ENCODE measurements at places on chromosomes 3 and 15.

GRCh38 chr3:61983479-61983878, 389.9 kb downstream of the FEZF2 start:
- no peak for DNase-seq

DNA sequence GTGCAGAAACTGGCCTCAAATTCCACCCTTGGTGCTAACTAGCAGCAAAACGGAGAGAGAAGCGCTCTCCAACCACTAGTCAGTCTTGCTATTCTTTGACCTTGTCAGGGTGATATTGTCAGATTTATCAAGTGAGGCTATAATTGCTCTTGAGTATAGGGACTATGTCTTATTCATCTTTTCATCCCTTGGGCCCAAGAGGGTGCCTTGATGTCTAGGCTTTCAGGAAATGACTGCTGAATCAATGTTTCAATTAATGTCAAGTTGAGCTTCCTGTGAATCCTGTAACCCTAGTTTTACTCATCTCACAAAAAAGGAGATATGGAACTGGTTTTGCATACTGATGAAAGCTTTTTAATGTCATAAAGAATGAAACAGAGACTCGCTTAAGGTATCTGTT, 701.3 kb downstream of the EDEM1 start:
- DNase-seq = no peak

DNA sequence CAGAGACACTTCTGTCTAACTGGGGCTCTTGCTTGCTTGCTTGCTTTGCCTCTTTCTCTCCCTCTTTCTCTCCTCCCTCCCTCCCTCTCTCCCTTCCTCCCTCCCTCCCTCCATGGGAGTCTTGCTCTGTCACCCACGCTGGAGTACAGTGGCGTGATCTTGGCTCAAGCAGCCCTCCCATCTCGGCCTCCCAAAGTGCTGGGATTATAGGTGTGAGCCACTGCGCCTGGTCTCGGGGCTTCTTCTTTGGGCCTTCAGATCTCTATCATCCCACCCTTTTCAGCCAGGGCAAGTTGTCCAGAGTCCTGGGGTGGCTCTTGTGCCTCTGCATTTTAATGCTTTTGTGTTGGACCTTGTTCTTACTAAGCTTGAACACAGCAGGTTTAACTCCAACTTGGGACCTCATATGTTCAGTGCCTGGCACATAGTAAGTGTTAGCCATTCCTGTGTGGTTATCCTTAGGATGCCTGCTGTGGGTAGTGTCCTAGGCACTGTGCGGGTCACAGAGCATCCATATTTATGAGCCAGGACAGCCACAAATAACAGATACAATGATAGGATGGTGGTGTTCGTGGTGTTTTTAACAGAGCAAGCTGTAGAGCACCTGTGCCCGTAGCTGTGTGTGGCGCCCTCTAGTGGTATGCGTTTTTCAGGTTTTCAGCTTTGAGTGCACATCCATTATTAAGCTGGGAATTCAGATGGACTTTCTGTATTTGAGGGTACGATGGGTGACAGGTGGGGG, 75.1 kb downstream of the CCK start:
- peak; percentile 78 for DNase-seq

DNA sequence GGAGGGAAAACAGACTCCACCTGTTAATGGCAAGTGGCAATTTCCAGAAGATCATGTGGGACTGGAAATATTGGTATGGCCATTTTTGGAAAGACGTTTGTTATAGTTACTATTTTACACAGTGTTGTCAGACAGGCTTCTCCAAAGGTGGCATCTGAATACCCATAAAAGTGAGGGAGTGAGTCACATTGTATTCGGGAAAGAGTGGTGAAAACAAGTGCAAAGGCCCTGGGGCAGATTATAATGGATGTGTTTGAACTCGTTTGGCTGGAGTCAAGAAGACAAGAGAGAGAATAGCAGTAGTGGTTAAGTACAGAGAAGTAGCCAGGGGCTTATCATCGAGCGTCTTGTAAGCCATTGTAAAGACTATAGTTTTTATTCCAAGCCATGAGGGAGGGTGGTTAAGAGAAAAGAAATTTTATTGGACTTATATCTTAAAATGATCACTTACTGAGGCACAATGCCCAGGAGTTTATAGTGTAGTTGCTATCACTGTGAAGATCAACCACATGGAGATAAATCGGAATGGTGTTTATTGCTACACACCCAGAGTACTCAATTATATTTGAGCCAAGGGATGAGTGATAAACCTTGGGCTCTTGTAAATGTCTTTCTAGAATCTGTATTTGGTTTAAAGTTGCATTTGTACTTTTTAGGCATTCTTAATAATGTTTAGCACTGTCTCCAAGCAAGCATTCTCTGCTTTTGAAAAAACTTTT, 212.8 kb upstream of the KBTBD8 start:
- DNase-seq = no peak

GRCh38 chr3:178512647-178513046, 23.6 kb upstream of the KCNMB2 start:
- no peak for DNase-seq

GRCh38 chr15:89379818-89380217, 45.2 kb upstream of the POLG start:
- no peak for DNase-seq

DNA sequence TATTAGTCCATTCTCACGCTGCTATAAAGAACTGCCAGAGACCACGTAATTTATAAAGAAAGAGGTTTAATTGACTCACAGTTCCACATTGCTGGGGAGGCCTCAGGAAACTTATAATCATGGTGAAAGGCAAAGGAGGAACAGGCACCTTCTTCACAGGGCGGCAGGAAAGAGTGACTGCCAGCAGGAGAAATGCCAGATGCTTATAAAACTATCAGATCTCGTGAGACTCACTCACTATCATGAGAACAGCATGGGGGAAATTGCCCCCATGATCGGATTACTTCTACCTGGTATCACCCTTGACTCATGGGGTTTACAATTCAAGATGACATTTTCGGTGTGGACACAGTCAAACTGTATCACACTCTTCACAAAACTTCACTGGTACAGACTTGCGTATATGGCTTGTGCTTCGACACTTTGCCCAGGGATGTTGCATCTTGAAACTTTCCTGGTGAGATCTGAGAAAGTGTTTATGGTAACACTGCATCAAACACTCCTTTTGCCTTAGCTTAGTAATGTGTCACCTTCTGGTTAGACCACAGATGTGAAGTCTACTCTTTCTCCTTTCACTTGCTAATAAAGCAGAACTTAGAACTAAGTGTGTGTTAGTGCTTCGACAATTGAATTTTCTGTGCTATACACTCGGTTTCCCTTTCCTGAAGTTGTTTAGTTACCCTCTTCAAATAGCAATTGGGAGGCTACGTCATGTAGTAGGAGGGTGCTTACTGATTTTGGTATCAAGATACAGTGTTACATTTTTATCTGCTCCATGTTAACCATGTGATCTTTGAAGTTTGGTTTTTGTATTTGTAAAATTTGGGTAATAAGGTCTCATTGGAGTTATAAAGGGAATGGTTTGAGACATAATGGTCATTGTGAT, 185.7 kb downstream of the LPP start:
- no peak for DNase-seq

DNA sequence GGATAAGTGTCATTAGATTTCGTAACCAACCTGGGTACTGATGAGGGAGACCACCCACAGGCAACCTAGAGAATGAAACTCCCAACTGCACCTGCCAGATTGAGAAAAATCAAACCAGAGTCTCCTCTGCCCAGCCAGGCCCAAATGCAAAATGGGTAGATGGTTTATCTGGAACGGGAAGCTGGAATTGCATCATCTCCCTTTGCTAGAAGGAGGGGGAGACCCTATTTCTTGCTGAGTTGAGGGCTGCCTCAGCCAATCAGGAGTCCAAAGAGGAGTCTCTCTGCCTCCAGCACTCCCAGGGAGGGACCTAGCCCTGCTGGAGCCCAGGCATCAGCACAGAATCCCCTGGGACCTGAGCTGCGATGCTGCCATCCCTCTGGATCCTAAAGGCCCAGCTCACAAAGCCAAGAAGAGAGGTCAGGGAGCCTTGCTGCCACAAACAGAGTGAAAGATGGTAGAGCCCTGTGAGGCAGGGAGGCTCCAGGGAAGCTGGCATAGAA, 8.1 kb downstream of the RMDN3 start:
- no peak for DNase-seq

DNA sequence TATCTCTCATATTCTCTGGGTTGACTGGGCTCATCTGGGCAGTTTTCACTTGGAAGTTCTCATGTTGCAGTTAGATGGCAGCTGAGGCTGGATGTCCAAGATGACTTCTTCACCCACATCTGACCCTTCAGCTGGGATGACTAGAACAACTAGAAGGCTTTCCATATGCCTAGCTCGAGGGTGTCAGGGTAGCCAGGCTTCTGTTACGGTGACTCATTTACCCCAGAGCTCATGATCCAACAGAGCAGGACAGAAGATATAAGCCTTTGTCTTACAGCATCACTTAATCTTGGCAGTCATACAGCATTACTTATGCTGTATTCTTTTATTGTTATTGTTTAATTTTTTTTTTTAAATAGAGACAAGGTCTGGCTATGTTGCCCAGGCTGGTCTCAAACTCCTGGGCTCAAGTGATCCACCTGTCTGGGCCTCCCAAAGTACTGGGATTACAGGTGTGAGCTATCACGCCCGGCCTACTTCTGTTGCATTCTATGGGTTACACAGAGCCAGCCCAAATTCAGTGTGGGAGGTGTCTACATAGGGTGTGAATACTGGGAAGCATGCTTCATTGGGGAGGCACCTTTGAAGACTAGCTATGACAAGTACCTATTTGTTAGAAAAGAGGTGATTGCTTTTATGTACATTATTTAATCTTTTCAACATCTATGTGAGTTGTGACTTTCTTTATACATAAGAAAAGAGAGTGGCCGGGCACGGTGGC, 10.7 kb downstream of the HMCES start:
- DNase-seq = no peak

GRCh38 chr3:114328345-114328744, 34.5 kb downstream of the TIGIT start:
- no peak for DNase-seq

DNA sequence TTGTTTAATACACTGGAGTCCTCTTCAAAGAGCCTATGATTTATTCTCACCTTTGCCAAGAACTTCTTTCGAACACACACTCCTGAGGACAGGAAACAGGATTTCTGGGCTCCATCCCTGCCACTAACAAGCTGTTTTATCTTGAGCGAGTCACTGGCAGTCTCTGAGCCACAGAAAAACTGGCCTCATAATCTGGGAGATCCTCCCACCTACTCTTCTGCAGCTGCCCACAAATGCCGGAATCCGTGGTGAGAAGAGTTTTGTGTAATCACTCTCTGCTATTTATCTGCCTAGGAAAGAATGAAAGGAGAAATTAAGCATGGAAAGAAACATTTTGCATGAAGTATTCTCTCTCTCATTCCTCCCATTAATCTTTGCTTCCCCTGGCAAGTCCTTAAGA, 172.0 kb upstream of the TRIM42 start:
- DNase-seq = no peak

- DNase-seq = no peak
These were observed 1144.2 kb downstream of the ROBO2 start for GRCh38 chr3:78183906-78184599.

- DNase-seq = no peak
These were observed 34.0 kb downstream of the PCSK6 start for GRCh38 chr15:101455291-101456025.

DNA sequence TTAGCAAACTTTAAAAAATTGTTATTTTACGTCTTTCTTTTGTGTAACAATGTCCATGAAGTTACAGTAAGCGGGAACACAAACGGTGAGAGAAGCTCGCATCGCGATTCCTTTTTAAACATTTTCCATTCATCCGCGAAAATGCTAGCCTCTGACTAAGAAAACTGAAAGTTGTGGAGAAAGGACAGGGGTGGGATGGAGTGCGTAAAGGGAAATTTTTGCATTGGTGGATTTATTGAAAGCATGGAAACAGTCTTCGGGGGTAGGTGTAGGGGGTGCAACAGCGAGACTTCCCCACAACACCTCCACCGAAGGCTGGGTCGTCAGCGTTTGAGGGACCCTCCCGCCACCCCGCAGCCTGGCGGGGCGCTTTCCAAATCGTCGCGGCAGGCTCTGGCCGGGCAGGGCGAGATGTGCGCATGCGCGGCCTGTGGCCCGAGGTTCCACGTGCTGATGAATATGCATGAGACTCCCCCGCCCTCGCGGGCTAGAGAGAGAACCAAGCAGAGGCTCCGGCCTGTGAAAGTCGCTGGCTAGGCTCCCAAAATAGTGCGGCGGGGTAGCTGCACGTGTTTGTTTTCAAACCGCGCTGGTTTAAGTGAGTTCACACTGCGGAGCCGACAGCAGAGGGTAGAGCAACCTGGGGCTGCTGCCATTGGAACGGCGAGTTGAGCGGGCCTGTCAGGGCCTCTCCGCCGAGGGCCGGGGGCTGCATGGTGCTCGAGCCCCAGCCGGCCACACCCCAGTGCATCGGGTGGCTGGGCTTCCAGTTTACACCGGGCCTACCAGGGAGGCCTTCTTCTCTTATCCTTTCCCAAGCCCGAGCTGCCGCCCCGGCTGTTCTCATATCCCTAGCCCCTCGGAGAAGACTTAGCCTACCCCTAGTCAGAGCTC, 9.9 kb downstream of the ZIC1 start:
- no peak for DNase-seq

DNA sequence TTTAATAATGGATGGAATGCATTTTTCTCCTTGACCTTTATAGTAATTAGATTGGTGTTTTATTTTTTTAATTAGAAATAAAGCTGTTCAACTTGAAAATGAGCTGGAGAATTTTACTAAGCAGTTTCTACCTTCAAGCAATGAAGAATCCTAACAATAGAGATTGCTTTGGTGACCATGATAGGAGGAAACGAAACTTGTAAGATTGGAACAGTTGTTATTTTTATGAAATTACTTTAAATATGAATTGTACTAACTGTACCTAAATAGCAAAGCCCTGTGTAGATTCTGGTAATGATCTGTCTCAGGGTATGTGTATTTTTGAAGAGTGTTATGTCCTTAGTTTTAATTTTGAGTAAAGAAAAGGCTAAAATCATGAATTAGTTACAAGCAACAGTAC, 44.4 kb downstream of the MFN1 start:
- no peak for DNase-seq

- DNase-seq = no peak
These were observed 718.4 kb downstream of the GBE1 start for GRCh38 chr3:81043009-81043408.

DNA sequence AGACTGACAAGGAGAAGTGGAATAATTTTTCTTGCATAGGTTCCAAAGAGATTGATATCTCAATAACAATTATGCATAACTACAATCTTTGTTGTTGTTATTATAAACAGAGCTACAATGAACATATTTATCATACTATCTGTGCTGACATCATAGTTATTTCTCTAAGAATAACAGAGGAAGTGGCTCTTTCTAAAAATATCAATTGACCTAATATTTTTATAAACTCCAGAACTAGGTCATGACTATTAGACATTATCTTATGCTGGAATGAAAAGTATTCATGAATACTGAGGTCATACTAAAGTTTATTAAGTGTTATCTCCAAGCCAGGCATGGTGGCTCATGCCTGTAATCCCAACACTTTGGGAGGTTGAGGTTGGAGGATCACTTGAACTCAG, 114.1 kb downstream of the DCLK3 start:
- no peak for DNase-seq

- no peak for DNase-seq
These were observed 2.1 kb upstream of the NMB start for GRCh38 chr15:84659904-84660781.

- no peak for DNase-seq
These were observed 170.7 kb downstream of the TIGIT start for GRCh38 chr3:114464548-114464947.
